ENCODE measurements at places on chromosomes 7 and 10.

- DNase-seq, result no peak
Measured at GRCh38 chr10:75435291-75435690, 3.9 kb downstream of the LRMDA start.

GRCh38 chr10:99924451-99925255, 85.1 kb downstream of the DNMBP start:
- DNase-seq, result no peak

GRCh38 chr7:46032942-46033341, 111.9 kb upstream of the IGFBP3 start:
- DNase-seq, result peak; percentile 86

DNA sequence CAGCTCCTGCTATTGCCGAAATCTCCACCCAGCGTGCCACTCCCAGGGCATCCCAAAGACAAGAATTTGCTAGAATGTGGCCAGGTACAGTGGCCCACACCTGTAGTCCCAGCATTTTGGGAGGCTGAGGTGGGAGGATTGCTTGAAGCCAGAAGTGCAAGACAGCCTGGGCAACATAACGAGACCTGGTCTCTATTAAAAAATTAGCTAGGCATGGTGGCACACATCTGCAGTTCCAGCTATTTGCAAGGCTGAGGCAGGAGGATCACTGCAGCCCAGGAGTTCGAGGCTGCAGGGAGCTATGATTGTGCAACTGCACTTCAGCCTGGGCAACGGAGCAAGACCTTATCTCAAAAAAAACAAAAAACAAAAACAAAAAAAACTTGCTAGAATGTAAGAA, 73.3 kb upstream of the LYZL2 start:
- no peak for DNase-seq

- peak; percentile 96 for DNase-seq
Measured at GRCh38 chr10:29804025-29804852, 169.5 kb upstream of the SVIL start.

DNA sequence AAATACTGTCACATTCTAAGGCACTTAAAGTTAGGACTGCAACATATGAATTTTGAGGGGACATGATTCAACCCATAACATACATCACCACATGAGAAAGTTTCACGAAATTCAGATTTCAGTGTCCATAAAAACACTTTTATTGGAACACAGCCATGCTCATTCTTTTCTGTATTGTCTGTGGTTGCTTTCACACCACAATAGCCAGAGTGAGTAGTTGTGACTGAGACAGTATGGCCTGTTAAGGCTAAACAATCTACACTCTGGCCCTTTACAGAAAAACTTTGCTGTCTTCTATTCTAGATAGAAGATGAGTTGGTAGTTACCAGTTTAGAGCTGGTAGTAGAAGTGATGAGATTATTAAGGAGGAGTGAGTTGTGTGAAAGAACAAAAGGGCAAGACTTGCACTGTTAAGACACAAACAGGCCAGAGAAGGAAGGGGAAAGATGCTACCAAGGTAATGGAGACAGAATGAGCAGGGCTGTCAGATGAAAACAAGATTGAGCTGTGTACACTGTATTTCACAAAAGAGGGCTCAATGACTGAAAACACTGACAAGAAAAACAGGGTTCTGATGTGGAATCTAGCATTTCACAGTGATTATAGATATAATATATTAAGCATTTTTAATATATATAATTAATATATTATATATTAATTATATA, 108.6 kb downstream of the PPP1R3A start:
- DNase-seq, result no peak

DNA sequence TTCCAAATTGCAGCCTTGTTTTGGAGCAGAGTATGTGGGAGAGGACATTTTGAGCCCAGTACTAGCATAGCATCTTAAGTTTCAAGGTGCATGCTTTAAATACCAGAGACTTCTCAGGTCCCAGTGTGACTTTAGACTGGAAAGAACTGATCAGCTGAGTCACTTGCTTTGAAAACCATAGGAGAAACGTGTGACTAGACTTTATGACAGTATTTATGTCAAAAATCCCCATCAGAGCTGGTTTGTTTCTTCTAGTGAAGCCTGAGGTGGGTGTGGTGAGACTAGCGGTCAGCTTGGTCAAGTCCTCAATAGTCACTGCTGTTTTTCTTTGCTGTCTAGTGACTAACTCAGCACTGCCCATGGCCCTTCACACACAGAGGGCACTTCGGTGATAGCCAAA, 724.2 kb downstream of the GATA3 start:
- DNase-seq, result no peak

DNA sequence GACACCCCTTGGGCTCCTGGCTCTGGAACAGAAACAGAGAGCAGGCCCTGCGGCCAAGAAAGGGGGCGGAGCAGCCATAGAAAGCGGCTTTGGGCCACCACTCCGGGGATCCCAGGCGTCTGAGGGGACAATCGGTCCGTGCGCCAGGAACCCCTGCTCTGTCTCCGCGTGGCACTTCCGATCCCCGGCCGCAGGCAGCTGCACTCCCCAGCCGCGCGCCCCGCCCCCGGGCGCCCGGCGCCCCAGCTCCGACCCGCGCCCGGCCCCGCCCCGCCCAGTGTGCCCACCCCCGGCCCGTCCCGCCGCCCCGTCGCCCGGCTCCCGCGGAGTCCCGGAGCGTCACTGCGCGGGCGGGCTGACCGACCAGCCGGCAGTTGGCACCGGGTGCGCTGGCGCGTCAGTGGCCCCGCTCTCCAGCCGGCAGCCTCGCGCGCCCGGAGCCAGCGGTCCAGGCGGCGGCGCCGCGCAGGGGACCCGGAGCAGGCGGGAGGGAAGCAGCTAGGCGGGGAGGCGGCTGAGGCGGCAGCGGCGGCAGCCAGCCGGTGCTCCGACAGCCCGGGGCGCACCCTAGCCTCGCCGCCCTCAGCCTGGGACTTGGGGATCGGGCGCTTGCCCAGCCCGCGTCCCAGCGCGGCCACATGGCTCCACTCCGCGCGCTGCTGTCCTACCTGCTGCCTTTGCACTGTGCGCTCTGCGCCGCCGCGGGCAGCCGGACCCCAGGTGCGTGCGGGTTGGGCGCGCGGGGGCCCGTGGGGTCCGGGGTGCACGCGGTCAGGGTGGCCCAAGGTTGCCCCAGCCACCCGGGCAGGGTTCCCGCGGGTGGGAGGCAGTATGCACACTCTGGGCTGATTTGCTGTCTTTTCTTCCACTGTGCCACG, at the start of gene ADAMTS14:
Gene ADAMTS14 (plus strand): TSS at position 342 of the 878 bp plus-strand sequence. CDS start 297 bp downstream, at position 639.
- peak; percentile 26 for DNase-seq

DNA sequence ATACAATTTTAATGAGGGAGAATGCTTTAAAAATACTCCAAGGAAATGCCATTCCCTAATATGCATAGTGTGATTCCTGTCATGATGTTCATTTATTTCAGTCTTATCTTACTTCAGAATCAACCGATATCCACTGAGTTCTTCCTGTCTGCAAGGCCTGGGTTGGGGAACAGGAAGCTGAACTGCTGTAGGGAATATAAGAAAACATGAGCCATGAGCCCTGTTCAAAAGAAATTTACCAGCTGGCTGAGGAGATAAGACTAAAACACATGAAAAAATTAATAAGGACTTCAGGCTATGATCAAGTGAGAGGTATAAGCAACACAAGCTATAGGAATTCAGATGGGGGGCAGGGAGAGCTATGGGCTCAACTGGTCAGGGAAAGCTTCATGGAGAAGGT, 184.7 kb downstream of the PLPP4 start:
- DNase-seq, result no peak

DNA sequence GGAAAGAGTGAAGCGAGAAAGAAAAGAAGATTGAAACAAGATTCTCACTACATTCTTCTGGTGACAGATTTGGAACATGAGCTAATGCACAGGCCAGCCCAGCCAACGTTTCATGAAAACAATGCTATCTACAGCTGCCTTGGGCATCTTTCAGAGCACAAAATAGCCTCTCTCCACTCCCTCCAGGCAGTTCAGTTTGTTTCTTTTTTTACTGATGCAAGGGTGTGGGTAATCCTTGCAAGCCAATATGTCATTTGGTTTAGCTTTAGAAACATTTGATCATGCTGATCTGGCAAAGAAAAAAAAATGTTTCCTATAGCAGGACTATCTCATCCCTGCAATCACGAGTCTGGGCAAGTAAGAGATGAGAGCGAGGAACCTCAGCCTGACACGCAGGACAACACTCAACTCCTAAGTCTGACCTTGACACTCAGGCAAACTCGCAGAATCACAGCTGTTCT, 35.9 kb downstream of the SVIL start:
- peak; percentile 81 for DNase-seq

DNA sequence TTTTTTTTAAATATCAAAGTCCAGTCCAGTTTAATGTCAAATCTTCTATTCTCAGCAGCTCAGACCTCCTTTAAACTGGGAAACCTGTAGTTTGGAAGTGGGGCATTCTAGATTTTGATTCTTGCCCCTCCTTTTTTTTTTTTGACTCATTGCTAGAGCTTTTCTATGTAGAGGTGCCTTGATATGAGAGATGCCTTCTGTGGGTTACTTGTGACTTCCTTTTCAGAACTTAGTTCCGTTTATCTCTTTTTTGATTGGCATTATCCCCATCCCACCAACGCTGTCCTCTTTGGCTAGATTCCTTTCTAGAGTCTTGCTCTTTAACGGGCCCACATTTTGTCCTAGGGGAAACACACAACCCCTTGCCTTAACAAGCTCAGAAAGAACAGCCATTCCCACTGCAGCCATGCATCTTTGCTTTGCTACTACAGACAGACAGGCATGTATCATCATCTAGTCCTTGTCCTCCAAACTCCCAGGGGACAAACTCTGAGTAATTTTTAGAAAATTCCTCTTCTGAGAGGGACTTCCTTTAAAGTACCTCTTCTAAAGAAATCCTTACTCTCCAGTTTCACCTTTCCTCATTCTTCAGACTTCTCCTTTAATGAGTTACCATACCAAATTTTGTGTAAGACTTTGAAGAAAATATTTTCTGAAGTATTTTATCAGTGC, 153.6 kb downstream of the PHF14 start:
- DNase-seq, result no peak

- no peak for DNase-seq
Measured at GRCh38 chr10:114380797-114381196, 23.5 kb downstream of the AFAP1L2 start.

DNA sequence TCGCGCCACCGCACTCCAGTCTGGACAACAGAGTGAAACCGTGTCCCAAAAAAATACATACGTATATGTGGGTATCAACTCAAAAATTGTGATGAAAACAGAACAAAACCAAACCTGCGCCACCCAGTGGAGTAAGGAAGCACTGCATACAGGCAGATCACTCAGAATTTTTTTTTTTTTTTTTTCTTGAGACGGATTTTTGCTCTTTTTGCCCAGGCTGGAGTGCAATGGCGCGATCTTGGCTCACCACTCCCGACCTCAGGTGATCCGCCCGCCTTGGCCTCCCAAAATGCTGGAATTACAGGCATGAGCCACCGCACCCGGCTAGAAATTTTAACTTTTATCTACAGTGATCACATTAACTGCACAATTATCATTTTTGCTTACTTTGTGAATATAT, 9.1 kb upstream of the TMEM236 start:
- peak; percentile 47 for DNase-seq

- no peak for DNase-seq
Measured at GRCh38 chr10:12022580-12023257, 19.9 kb downstream of the UPF2 start.

- no peak for DNase-seq
Measured at GRCh38 chr7:135514856-135515255, 5.0 kb upstream of the CNOT4 start.

DNA sequence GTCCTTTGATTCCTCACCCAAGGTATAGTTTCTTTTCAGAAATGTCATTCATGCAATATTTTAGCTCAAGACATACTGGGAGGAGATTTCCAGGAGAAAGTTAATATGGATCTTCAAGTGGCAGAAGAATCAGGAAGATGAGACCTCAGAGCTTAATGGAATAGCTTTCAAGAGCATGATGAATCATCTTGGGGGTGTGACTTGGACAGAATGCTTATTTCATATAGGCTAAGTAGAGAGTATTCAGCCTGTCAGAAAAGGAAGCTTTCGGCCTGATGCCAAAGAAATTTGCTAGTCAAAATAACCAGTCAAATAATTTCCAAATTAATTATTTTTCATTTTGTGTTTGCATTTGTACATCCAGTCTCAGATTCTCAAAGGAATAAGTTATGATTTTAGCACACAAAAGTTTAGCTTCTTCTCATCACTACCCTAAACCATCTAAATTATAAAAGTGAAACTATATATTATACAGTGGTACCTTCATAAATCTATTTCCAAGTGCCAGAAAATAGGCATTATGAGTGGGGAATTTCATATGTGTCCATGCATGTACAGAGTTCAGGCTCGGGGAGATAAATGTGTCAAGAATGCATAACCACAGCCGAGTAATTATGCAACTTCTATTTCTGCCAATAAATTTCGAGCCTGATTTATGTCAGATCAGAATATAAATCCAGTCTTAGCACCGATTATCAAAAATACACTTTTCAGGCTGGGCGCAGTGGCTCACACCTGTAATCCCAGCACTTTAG, 27.3 kb upstream of the CALD1 start:
- peak; percentile 84 for DNase-seq

GRCh38 chr7:1938788-1939433, 268.8 kb downstream of the ELFN1 start:
- DNase-seq, result no peak

GRCh38 chr10:132745971-132746370, 40.0 kb downstream of the NKX6-2 start:
- no peak for DNase-seq

DNA sequence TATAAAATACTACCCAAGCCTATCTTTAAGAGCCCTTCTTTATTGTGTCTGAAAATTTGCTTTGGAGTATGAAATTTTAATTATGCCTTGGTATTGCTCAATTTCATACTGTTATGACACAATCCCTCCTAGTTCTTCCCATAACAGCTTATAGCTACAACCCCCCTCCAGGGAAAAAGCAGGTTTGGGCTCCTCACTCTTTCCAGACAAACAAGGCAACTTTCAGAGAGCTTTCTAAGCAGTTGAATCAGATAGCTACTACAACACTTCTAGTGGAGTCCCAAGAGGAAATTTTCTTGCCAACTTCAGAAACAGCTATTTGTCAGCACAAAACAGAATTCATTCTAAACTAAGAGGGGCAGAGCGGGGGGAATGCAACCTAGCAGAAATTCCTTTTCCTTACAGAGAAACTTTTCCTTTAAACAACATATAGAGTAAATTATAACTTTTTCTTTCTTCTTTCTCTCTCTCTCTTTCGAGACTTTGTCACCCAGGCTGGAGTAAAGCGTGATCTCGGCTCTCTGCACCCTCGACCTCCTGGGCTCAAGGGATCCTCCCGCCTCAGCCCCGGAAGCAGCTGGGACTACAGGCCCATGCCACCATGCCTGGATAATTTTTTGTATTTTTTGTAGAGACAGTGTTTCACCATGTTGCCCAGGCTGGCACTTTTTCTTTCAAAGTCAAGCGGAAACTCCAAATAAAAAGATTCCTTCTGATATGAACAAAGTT, 26.0 kb upstream of the JMJD1C start:
- peak; percentile 90 for DNase-seq

Measured in epithelial cell of esophagus (primary cell).